HFF-Myc (cell line): ENCODE measurements at places on chromosomes 3 and 15.

GRCh38 chr15:43939070-43939469 is 112.3 kb downstream of the WDR76 start:
- no peak for DNase-seq

DNA sequence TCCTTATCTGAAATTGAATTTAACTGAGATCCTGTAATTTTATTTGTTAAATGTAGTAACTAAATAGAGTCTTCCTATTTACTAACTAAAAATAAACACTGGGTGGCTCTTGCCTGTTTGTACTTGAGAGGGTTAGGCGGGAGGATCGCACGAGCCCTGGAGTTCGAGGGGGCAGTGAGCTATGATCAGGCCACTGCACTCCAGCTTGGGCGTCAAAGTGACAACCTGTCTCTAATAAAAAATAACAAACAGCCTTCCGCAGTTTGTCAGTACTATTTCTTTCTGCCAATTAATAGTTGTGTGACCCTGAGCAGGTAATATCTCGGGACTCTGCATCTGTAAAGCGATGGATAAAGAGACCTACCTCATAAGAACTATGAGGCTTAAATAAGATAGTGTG is 768 bp upstream of the PDE12 start:
- no peak for DNase-seq

GRCh38 chr15:54208786-54209185 is 230.5 kb downstream of the UNC13C start:
- no peak for DNase-seq

DNA sequence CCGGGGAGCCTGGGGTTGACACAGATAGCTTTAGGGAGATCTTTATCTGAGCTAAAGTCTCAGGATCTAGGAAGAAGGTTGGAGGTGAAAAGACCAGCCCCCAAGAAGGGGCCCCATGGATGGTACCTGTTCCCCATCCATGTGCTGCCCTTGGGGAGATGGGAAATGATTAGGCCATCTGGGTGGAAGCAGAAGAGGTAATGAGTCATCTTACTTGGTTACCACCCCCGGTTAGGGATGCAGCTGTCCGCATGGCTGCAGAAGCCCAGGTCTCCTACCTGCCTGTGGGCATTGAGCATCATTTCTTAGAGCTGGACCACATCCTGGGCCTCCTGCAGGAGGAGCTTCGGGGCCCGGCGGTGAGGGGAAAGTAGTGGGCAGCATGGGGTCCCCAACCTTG is 3.1 kb upstream of the CPLX3 start:
- no peak for DNase-seq

DNA sequence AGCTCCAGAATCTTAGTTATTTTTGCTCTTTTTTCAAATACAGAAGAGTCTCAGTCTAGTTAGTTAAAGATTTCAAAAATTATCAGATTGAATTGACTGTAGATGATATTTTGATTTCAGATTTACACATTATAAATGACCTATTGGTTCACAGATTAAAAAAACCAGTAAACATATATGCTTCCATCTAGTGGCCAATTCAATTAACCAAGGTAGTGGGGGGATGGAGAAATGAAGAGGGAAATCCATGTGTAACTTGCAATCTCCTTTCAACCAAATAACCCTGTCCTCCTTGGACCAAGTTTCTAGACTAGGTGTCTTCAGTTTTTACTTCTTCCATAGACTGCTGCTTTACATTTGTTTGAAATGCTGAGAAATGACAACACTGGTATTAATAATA is 789.8 kb downstream of the ROBO1 start:
- no peak for DNase-seq

DNA sequence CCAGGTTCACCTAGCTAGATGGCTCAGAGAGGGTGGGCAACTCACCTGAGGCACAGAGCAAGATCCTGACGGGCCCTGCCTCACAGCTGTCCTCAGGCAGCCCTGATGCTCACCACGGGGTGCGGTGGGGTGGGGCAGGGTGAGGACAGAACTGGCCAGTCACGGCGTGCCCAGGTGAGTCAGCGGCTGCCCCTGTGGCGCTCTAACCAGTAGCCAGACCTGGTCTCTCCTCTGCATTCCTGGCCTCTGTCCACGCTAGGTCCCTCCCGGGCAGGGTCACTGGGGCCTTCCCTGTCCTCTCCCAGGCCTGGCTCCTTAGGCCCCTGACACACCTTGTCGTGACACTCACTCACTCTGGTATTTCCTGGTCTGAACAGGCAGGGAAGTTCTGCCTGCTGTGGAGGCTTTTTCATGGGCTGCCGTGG is 901 bp downstream of the ALS2CL start:
- DNase-seq = no peak

GRCh38 chr15:99578809-99579208 is 13.0 kb downstream of the MEF2A start:
- DNase-seq = no peak
